ENCODE measurements at places on chromosomes 3 and 15. TPM values are rescaled to one million over a fixed set of nuclear protein-coding genes. Genes with fewer than 3 reads are reported as not detected.

GRCh38 chr3:151687076-151687475, 46.7 kb upstream of the AADACL2 start:
- no peaks in the 10 kb centered on the region for H3K36me3 ChIP-seq
- H3K4me1 ChIP-seq: no peaks in the 10 kb centered on the region
- H3K27ac ChIP-seq: no peak overlapping the region
- no peaks in the 10 kb centered on the region for H3K27me3 ChIP-seq
- no peak for DNase-seq

GRCh38 chr15:67048281-67049279, 16.8 kb upstream of the SMAD3 start:
- no peak overlapping the region for H3K27ac ChIP-seq
- H3K4me3 ChIP-seq: no peak overlapping the region
- H3K27me3 ChIP-seq: peaks cover 2% of the 10 kb centered on the region
- no peaks in the 10 kb centered on the region for H3K36me3 ChIP-seq

GRCh38 chr15:70857562-70858285, 3.8 kb upstream of the LARP6 start:
- no peaks in the 10 kb centered on the region for H3K36me3 ChIP-seq
- H3K4me3 ChIP-seq: no peak overlapping the region
- no peak for DNase-seq
- H3K27ac ChIP-seq: no peak overlapping the region

GRCh38 chr15:59565299-59565698, 46.3 kb upstream of the GCNT3 start:
- no peak overlapping the region for H3K27ac ChIP-seq
- no peak for DNase-seq
- no peaks in the 10 kb centered on the region for H3K36me3 ChIP-seq
- H3K27me3 ChIP-seq: peaks cover 23% of the 10 kb centered on the region
- no peak overlapping the region for H3K4me3 ChIP-seq

- peaks cover 34% of the 10 kb centered on the region for H3K4me1 ChIP-seq
- H3K36me3 ChIP-seq: peaks cover 44% of the 10 kb centered on the region
- no peaks in the 10 kb centered on the region for H3K27me3 ChIP-seq
- peak; percentile 60 for DNase-seq
Measured at GRCh38 chr3:44439499-44440295, 37.8 kb downstream of the ZNF445 start.

GRCh38 chr3:195918176-195918575, 9.8 kb upstream of the TNK2 start:
- H3K27me3 ChIP-seq: peaks cover 13% of the 10 kb centered on the region
- peak overlapping the region; percentile 17 for H3K27ac ChIP-seq

DNA sequence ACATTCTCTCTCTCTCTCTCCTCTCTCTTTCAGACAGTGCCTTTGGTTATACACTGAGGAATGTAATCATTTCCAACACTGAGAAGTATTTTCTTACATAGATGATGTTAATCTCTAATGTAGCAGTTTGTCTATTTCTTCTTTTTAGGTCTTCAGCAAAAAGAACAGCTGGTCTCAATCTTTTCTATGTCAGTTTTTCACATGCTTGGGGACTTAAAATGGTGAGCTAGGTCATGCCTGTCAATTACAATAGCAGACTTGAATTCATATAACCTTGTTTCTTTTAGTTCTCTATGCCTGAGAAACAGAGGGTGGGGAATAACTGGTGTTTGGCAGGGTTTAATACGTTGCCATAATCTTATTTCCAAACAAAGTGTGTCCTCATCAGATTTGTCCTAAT, 786.2 kb downstream of the SQOR start:
- no peak overlapping the region for H3K4me3 ChIP-seq
- H3K36me3 ChIP-seq: no peaks in the 10 kb centered on the region
- H3K27ac ChIP-seq: no peak overlapping the region
- H3K27me3 ChIP-seq: no peaks in the 10 kb centered on the region
- H3K4me1 ChIP-seq: no peaks in the 10 kb centered on the region

GRCh38 chr3:177144922-177145321, 52.4 kb downstream of the TBL1XR1 start:
- H3K4me1 ChIP-seq: peaks cover 42% of the 10 kb centered on the region
- H3K27me3 ChIP-seq: no peaks in the 10 kb centered on the region
- DNase-seq: no peak
- peak overlapping the region; percentile 67 for H3K27ac ChIP-seq

- H3K4me1 ChIP-seq: peaks cover 2% of the 10 kb centered on the region
- no peak overlapping the region for H3K4me3 ChIP-seq
- no peaks in the 10 kb centered on the region for H3K27me3 ChIP-seq
- H3K36me3 ChIP-seq: no peaks in the 10 kb centered on the region
- no peak for DNase-seq
- H3K27ac ChIP-seq: no peak overlapping the region
Measured at GRCh38 chr3:29178809-29179793, 101.8 kb upstream of the RBMS3 start.

DNA sequence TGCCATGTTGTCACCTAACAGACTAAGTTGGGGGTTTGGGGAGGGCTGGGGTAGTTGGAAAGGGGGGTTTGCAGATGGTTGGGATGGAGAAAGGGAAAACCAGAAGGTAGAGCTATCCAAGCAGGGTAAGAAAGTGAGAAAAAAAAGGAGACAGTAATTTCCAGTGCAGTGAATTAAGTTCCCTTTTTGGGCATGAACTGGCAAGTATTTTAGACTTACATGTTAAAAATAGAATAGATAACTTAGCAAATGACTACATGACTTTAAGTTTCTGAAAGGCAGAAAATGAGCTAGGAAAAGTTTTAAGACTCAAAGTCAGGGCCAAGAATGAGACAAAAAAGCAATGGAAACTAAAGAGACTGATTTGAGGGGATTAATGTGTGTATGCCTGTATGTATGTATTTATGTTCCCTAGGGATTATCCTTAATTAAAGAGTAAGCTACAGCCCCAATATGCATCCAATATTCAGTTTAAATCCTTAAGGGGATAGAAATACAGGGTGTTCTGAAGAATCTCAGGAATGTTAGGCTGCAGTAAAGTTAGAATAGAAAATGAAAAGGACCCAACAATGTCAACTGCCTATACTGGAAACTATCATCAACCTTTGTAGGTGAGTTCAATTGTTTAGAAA, 285.2 kb upstream of the MME start:
- H3K4me3 ChIP-seq: no peak overlapping the region
- no peaks in the 10 kb centered on the region for H3K27me3 ChIP-seq
- H3K27ac ChIP-seq: no peak overlapping the region
- no peak for DNase-seq
- no peaks in the 10 kb centered on the region for H3K36me3 ChIP-seq

The TMEM39A gene
- 35.0 TPM for total RNA-seq

The PROS1 gene
- 0.09 TPM for total RNA-seq

The ZNF80 gene
- 5.1 TPM for total RNA-seq

Measured in activated naive CD8-positive, alpha-beta T cell treated with anti-CD3 and anti-CD28 coated beads, Interleukin-2, amount 10 ng/mL, durations not matched to agents 7 days and 5 days (primary cell).